ENCODE measurements at places on chromosomes 2 and 18.

GRCh38 chr2:25042321-25043240, 705 bp downstream of the EFR3B start:
- DNase-seq = peak; percentile 28

DNA sequence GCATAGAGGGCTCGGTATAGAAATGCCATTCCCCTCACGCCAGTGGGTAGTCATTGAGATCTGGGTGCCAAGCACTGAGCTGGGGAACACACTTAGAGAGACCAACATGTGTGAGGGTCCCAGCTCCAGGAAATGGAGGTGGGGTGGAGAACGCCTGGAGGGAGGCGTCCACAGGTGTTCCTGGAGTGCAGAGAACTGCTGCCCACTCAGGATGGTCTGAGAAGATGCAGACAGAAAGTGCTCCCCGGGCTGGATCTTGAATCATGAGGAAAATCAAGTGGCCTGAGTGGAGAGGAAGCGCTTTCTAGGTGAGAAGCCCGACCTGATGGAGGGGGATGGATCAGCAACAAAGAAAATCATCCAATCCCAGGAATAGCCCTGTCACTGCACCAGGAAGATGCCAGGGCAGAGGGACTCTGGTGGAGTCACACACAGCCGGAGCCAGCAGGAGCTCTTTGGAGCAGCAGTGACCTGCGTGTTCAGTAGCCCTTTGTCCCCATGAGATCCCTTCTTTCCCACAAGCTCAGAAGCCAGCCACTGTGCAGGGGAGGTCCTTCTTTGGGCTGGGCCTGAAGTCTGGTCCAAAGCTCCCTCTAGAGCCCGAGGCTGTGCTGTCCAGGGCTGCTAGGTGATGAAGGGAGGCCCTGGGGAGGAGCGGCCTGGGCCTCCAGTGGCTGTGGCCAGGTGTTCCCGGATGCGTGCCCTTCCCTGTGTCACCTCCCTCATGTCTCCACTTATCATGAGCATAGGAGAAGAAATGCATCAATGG, 112.3 kb downstream of the RNF144A start:
- DNase-seq = no peak

DNA sequence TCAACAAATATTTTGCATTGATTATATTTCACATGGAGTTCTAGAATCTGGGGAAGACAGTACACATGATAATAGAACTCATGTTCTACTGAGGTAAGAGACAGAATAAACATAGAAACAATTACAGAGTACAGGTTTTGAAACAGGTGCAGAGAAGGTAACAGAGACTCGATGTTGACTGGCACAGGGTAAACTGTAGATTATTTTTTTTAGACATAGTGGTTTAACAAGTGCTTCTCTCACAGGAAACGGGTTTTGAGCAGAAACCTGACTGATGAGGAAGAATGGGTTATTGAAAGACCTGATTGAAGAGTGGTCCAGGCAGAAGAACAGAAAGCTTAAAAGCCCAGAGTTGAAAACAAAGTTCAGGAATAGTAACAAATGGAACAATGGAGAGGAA, 1002.5 kb upstream of the FAM98A start:
- no peak for DNase-seq

DNA sequence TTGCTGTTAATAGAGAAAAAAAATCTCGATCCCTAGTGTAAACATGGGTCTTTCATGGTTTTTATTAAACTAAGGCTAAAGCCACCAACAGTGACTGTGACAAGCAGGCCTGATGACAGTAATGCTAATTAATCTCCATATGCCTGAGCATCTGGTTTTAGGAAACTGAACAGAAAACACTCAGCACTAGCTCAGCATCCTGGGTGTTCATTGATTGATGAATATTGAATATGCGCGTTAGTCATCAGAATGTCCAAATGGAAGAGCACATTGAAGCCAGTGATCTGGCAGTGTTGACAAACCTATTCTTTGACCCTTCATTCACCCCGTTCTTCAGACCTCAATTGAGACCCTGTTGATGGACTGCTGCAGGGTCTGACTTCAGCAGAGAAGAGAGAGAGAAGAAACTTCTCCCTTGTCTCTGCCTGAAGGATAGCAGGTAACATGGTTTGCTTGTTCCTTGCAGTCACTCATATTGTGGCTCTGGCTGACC, 283.8 kb downstream of the RDH14 start:
- DNase-seq = no peak

DNA sequence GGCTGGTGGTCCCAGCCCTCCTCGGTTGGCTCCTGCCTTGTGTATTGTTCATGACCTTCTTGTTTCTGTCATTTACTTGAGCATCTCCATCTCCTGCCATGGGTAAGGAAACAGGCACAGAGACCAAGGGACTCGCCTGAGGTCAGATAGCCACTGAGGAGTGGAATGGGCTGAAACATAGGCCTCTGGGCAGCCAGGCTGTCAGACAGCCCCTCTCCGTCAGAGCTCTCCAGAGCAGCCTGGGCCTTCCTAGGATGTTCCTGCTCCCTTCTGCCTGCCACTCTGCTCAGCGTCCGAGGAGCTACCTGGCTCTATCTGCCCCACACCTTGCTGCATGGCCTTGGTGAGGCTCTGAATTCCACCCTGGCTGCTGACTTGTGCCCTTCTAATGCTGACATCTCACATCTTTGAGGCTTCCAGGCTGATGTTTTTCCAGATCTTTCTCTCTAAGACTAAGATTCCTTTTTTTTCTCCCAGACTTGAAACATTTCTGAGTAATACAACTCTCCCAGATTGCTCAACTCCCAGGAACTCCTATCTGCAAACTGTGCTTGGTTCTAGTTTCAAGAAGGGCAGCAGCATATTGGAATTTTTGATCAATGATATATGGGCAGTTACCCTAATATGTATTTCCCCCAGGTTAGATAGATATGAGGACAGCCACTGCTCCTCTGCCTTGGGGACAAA, 67.7 kb downstream of the MCFD2 start:
- no peak for DNase-seq

DNA sequence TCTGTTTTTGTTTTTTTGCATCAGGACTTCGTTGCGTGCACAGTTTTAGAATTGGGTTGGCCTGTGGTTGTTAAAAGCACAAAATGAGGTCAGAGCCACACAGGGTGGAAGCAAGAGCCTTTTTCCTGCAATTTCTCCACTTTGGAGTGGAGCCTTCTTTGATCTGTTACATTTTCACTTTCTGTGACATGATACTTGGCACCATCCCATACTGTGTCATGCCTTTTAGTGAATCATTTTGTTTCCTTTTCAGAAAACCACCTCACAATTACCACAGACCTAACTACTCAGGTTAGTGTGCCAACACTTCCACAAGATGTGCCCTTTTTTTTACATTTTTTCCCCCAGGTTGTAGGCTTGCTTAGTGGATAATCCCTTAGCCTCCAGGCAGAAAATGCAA, 32.5 kb downstream of the MERTK start:
- DNase-seq = no peak

GRCh38 chr2:27231921-27232320, 14.8 kb downstream of the CAD start:
- no peak for DNase-seq

- DNase-seq = no peak
Measured at GRCh38 chr18:48541747-48542400, 3.0 kb downstream of the CTIF start.

GRCh38 chr2:149732001-149732685, 144.6 kb upstream of the MMADHC start:
- no peak for DNase-seq

DNA sequence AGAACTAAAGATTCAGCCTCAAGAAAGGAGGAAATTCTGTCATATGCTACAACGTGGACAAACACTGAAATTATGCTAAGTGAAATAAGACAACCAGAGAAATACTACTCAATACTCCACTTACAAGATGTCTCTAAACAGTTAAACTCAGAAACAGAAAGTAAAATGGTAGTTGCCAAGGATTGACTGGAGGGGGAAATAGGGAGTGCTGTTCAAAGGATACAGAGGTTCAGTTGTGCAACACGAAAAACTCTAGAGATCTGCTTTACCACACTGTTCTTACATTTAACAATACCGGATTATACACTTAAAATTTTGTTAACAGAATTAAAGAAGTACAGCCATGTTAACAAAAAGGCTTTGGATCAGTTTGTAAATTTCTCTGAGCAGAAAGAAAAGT, 39.8 kb upstream of the C2orf15 start:
- DNase-seq = no peak

- DNase-seq = no peak
Measured at GRCh38 chr2:196113061-196113974, 44.7 kb upstream of the DNAH7 start.
